ENCODE measurements at places on chromosomes 16 and 17.

- DNase-seq = no peak
Measured at GRCh38 chr17:18235743-18236256, 10.4 kb downstream of the LLGL1 start.

- no peak for DNase-seq
Measured at GRCh38 chr16:11583166-11583565, 3.6 kb downstream of the LITAF start.

- DNase-seq = peak; percentile 78
Measured at GRCh38 chr17:37089956-37090355, 141.2 kb downstream of the AATF start.

DNA sequence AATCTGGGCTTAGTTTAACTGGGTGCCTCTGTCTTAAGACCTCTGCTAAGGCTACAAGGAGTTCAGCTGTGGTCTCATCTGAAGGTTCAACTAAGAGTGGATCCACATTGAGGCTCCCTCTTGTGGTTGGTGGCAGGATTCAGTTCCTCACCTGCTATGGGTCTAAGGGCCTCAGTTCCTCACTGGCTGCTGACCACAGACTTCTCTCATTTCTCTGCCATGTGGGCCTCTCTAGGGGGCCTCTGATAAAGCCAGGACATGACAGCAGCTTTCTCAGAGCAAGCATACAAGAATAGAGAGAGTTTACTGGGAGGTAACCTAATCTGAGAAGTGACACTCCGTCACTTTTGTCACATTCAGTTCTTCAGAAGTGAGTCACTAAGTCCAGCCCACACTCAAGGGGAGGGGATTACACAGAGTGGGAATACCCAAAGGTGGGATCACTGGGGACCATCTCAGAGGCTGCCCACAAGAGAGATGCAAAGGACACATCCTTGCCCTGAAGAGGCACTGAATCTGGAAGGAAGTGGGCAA, 19.2 kb upstream of the ABAT start:
- DNase-seq = peak; percentile 52

GRCh38 chr16:52526116-52526828, 20.7 kb downstream of the TOX3 start:
- DNase-seq = no peak

- DNase-seq = no peak
Measured at GRCh38 chr17:82570277-82570676, 50.7 kb downstream of the FOXK2 start.

- no peak for DNase-seq
Measured at GRCh38 chr17:1737531-1738291, 5.0 kb upstream of the SERPINF2 start.

DNA sequence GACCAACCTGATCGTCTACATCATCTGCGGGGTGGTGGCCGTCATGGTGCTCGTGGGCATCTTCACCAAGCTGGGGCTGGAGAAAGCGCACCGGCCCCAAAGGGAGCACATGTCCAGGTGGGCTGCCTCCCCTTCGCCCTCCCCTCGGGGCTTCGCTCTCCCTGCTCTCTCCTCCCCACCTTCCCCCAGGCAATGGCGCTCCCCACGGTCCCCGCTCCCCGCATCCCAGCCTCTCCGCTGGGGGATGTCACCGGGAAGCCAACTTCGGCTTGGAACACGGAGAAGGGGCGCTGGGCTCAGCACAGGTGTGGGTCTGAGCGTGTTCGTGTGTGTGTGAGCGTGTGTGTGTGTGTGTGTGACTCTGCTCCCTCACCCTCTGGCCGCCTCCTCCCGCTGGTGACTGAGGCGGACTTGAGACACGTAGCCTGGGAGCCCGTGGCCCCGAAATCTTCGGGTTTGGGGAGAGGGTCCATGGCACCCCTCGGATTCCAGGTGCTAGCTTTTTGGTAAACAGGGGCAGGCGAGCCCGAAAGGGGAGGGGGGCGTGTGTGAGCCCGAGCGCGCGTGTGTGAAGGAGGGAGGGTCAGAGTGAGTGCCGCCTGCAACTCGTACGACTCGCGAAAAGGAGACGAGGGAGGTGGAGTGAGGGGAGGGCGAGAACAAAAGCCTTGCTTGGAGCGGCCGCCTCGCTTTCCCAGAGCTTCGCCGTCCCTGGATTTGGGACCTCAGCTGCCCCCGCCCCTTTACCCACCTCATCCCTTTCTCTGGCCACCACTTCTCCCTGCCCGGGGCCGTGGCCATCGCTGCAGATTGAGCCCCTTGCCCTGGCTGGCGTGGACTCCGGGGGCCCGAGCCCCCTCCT, 1.3 kb downstream of the SHISA9 start:
- DNase-seq = no peak

- DNase-seq = no peak
Measured at GRCh38 chr16:74982256-74982655, 2.7 kb downstream of the WDR59 start.

DNA sequence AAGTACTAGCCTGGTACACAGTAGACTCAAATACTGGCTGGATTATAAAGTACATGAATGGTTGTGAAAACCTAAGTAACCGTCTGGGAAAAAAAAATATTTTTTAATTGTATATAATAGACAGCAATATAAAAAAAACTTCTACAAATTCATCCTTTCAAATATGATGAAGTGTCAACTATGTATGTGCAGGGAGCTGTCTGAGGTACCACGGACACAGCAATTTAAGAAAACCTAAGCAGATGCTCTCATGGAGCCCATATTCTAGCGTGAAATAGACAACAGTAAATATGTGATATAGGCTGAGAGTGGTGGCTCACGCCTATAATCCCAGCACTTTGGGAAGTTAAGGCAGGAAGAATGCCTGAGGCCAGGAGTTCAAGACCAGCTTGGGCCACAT, 104.6 kb downstream of the TTC19 start:
- DNase-seq = no peak

DNA sequence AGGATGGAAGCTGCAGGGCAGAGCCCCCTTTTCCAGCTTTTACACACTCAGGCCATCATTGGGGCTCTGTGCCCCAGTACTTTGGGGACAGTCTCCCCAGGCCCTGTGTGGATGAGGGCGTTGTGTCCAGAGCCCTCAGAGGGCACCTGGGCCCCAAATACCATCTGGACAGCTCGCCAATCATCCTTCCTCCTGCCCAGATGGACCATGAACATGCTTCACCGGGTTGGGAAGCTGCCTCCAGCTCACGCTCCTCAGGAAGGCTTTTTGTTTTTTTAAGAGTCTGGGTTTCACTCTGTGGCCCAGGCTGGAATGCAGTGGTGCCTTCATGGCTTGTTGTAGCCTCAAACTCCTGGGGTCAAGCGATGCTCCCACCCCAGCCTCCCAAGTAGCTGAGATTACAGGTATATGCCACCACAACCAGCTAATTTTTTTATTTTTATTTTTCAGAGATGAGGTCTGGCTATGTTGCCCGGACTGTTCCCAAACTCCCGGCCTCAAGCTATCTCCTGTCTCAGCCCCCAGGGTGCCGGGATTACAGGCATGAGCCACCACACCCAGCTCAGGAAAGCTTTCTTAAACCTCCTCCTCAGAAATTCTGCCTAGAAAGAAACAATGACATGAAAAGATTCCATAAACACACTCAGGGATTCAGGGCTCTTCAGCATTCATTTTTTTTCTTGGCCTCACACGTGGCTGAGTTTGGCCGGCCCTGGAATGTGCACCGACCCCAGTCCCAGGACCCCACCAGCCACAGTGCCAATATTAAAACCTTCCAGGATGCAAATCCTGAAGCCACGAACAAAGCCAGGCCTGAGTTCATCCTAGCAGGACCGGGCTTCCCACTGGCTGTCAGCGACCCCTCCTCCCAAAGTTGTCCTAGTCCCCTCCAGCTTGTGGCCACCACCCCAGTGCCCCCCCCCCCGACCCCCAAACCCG, 27.4 kb upstream of the ZNF423 start:
- DNase-seq = no peak

GRCh38 chr17:28317966-28318758, 838 bp upstream of the TMEM97 start:
- DNase-seq = no peak

DNA sequence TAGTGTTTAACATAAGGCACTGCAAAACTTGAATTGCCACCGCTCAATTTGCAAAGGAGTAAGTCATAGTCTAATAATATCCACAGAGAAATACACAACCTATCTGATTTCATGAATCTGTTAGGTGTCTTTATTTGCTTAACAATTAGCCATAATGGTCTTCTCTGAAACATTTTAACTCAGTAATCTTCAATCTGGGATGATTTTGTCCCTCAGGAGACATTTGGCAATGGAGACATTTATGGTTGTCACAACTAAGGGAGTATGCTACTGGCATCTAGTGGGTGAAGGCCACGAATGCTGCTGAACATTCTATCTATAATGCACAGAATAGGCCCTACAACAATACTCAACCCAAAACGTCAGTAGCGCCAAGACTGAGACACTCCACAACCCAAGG, 4.3 kb downstream of the UBE2G1 start:
- DNase-seq = no peak

GRCh38 chr17:37789771-37790541, 45.1 kb upstream of the HNF1B start:
- DNase-seq = no peak

DNA sequence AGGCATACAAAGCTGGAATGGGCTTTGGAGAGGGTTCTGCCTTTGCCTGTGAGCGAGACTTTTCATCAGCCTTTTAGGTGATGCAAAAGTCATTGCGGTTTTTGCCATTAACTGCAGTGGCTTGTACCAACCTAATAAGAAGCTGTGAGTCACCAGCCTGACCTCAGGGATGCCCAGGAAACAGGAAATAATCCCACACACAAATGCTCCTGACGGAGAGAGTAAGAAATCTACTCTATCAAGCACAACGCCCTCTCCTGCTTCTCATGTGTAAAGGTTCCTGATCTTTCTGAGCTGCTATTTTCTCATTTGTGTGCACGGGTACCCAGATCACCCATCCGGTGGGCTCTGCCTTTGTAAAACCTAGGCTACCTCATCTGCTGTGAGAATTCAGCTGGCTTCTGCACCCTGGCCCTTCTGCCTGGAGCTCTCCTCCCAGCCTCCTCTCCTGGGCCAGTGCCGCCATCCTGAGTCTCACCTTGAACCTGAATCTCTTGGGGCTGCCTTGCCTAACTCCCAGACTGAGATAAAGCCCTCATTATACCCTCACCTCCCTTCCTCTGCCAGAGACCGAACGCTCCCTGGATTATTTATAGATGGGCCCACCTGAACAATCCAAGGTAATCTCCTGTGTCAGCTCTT, 299.7 kb downstream of the C16orf95 start:
- DNase-seq = peak; percentile 4

- DNase-seq = no peak
Measured at GRCh38 chr17:6233856-6234255, 163.7 kb downstream of the WSCD1 start.

DNA sequence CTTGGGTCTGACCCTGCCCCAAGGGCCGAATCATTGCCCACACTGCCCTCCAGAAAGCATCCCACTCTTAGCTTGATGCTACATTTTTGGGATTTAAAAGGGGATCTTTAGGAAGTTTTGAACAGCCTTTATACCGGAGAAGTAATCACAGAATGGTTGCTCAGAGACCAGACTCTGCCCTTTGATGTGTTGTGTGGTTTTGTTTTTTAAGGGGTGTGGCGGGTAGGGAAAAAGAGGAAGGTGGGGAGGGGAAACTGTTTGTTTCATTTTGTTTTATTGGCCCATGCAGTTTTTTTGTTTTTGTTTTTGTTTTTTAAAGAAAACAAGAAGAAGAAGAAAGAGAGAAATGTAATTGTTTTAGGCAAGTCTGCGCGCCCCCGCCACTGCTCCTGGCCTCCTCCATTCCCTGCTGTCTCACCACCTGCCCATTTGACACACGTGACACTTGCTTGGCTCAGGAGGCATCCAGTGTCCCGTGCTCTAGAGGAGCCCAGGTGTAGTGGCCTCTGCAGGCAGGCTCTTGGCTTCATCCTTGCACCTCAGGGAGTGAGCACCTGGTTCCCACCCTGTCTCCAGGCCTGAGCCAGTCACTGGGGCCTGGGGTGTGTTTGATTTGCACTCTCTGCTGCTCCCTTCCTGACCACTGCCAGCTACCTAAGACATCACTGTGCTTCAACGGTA, 35.7 kb downstream of the GNAO1 start:
- DNase-seq = no peak

- no peak for DNase-seq
Measured at GRCh38 chr17:67443931-67444595, 67.0 kb downstream of the PITPNC1 start.

GRCh38 chr16:66081775-66082366, 284.6 kb upstream of the CDH5 start:
- DNase-seq = no peak

DNA sequence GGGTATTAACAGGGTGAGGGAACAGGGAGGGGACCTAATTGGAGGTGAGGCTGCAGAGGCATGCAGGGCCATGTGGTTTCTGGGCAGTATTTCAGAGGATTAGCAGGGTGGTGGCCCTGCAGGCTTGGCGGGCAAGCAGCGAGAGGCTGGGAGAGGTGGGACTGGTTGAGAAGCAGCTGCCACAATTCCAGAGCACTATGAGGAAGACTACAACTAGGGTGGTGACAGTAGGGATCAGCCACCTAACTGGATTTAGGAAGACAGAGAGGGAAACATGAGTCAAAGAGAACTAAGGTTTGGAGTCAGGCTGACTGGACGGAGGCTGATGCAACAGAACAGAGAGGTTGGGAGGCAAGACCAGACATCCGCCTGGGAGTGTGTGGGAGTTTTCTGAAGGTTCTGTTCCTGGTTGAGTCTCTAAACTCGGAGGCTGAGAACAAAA, 12.3 kb downstream of the ALOXE3 start:
- no peak for DNase-seq

GRCh38 chr17:62892870-62893338, 73.1 kb upstream of the TANC2 start:
- DNase-seq = peak; percentile 63

DNA sequence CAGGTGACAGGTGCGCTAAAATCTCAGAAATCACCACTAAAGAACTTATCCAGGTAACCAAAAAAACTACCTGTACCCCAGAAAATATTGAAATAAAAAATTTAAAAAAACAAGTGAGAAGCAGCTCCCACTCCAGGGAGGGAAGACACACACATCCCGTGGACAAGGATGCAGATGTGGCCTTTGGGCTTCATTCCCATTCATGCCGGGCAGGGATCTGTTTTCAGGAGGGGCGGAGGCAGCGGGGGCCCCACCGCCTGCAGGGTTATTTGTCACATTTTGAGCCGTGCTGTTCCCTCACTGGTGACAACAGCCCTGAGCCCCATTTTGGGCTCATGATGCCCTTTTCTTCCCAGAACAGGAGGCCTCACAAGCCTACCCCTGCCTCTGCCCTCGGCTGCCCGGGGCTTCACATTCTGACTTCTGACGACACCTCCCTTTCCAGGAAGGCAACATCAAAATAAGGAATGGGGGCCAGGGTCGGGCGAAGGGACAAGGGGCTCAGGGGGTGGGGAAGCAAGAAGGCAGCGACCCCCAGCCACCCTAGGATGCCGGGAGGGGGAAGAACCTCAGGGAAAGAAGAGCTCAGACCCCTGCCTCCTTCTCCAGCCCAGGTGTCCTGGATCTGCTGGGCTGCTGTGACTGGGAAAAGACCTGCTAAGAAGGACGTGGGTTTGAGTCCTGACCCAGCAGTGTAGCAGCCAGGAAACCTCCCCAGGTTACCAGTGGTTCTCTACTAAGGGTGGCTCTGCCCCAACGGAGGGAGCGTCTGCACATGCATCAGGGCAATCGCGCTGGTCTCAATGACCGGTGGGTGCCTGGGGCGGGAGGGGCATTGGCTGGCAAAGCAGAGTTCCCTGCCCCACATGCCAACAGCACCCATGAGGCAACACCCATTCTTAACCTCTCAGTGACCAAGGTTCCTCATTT, 2.3 kb upstream of the CD79B start:
- no peak for DNase-seq

Measured in CD4-positive, alpha-beta T cell treated with Interleukin-15 for 1 hour (primary cell).